HepG2 (cell line): ENCODE measurements at places on chromosomes 4 and X. TPM values are rescaled to one million over a fixed set of nuclear protein-coding genes. Genes with fewer than 3 reads are reported as not detected.

AKAP14 gene
- 1.7 and 1.9 TPM in 2 replicates for total RNA-seq

CLGN gene
- 10.0 and 17.0 TPM in 2 replicates for total RNA-seq

F11 gene
- total RNA-seq = 27.6 and 58.0 TPM in 2 replicates

DNA sequence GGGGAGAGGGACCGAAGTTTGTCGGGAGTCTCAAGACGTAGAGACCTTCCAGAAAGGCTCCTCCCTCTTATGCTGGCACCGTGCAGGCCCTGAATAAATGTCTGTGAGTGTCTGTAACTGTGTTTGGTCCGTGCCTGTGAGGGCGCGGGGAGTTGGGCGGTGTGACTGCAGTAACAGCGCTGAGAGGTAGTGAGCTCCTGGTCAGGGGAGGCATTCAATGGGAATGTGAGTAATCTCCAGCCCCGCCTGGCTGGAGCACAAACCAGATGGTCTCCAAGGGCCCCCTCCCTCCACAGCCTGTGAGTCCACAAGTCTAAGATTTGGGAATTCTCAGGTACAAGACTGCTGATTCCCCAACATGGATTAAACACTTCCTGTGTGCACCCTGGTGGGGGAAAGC is 100.0 kb downstream of the HMX1 start:
- DNase-seq = no peak

GRCh38 chrX:1452516-1453394 is at the start of gene ASMTL:
TSS of gene ASMTL (minus strand) at chrX:1452909. CDS start at chrX:1452840, 69 bp downstream.
- DNase-seq = peak; percentile 93

DNA sequence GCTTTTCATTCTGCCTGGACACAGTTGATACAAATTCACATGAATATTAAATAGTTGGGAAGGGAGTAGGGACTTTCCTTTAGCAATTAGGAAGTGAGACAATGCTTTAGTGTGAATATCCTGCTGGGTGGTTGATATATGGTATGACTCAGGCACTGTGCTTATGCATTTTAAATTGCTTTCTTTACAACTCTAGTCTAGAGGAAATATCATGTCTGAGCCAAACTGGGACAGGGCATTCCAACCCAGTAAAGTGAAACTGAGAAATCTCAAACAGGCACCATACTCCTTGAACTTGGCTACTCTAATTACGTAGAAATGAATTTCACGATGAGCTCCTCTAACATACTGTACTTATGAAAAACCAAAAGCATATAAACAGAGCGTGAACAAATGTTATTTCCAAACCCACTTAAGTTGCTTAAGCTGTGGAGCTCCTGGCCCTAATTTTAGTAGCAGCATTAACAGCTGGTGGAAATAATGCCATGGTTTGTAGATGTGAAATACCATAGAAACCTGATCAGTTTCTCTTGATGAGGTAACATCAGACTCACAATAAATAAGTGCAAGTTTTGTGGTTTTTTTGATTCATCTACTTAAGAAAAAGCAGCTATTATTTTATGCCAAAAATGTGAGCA is 242.9 kb upstream of the GK2 start:
- DNase-seq = no peak

DNA sequence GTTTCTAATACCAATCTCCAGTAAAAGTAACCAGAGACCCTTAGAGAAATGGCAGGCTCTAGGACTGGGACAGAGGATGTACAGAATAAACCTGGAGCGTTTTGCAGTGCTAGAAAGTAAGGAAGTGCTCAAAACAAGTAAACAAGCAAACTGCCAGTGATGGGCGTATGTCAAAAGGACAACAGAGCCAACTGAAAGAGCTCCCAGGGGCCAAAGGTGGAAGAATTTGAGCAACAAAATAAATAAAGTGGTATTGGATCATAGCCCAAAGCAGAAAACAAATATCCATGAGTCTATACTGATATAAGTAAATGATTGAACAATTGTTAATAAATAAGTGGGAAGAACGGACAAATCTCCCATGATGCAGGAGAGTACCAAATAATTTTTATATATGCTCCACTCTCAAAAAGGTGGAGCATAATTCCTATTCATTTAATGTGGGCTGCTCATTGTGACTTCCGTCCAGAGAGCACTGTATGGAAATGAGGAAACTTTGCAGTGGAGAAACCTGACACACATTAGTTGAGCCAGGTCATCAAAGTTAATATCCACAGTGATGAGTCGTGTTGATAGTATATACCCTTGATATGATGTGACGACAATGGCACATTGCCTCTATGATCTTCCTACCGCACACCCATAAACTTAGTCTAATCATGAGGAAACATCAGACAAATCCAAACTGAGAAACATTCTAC is 17.8 kb upstream of the SEPTIN11 start:
- peak; percentile 56 for DNase-seq

GRCh38 chrX:107935200-107935599 is 47.0 kb downstream of the TEX13B start:
- no peak for DNase-seq
